Stimulated activated CD4-positive, alpha-beta T cell treated with anti-CD3 and anti-CD28 coated beads, Interleukin-1b, Interleukin-23, amount 100 ng/mL, for 48 hours (primary cell): ENCODE measurements at places on chromosomes 1 and 21.

DNA sequence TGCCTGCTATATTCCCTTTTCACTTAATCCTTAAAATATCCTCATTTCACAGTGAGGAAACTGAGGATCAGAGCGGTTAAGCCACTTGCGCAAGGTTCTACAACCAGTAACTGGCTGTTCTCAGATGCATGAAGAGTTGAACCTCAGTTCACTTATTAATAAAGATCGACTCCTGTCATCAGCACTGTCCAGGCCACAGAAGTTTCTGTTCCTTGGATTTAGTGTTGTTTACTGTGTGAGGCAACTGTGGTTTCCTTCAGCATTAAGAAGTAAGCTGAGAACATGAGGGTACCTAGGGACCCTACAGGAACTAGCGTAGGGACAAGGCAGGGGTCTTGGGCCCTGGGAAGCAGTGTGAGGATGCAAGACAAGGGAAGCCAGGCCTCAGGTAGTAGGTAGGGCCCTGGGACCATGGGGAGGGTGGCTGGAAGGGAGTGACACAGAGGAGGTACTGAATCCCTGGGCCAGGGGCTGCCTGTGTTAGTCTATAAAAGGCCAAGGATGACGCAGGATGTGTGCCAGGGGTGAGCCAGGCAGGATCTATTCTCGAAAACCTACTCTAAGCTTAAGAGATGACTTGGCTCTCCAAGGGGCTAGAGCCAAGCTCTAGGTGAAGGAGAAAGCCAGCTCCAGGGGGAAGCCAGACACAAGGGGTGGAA, 181.2 kb upstream of the CSF3R start:
- no peak for DNase-seq

- no peak for DNase-seq
Measured at GRCh38 chr1:234897390-234897749, 231.3 kb downstream of the TOMM20 start.

DNA sequence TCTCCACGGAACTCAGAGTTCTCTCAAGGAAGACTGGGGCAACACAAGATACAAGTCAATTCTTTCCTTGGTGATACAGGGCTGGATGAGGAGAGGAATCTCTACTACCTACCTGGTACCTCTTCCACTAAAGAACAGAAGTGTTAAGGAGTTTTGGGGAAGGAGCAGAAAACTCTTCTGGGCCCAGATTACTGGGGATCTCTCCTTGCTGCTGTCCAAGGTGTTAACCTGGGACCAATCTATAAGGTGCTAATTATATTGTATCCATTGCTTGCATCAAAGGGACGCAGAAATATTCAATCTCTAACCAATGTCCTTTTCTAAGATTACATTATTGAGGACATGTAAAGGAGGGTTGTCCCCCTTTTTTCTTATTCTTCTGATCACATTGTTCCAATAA, 1102.5 kb downstream of the AMY1C start:
- no peak for DNase-seq

GRCh38 chr1:199510314-199510713, 517.2 kb upstream of the NR5A2 start:
- DNase-seq, result no peak

DNA sequence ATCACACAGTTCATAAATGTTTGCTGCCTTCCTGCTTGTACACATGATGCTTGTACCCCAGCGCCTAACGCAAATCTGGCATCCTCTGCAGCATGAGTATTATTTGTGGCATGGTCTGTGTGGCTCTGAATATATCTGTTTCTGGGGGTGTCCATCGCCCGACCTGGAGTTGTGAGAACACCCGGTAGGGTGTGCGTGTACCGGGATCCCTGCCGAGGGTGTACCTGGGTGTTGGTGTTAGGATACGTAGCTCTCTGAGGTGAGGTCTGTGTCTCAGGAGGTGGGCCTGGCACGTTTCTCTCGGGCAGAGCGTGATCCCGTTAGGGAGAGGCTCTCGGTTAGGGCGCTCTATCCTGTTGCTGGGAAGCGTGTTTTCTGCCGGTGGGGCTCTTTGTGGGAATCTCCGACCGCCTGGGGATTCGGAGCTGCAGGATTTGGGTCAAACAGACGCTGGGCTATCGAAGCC, 10.4 kb upstream of the CDC20 start:
- DNase-seq, result no peak

- no peak for DNase-seq
Measured at GRCh38 chr1:50667272-50667671, 244.0 kb upstream of the DMRTA2 start.

DNA sequence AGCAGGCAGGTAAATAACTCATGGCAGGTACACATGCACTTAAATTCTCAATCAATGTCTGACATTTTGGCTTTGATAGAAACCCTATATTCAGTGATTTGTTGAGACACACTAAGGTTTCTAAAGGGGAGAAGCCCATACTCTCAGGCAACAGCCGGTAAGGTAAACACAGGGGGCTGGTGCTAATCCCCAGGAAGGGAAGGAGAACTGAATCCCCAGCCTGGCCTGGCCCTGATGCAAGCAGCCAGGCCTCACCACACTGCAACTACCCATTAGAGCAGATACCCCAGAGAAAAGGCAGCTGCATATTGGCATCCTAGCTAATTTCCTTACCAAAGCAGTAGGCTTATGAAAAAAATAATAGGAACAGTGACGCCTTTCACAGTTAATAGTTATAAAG, 116.5 kb upstream of the LRRC7 start:
- DNase-seq, result no peak

DNA sequence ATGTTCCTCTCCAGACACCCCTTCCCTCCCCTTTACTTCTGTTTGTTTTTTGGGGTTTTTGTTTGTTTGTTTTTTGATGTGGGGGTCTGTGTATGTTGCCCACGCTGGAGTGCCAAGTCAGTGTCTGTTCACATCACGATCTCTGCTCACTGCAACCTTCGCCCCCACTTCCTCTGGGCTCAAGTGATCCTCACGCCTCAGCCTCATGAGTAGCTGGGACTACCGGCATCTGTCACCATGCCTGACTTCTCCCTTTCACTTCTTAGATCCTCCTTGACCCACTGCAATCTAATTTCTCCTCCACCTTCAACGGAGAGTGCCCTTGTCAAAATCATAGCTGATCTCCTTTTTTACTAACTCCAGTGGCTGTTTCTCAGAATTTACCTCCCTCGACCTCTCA, 100.7 kb upstream of the KIF26B start:
- DNase-seq, result no peak

DNA sequence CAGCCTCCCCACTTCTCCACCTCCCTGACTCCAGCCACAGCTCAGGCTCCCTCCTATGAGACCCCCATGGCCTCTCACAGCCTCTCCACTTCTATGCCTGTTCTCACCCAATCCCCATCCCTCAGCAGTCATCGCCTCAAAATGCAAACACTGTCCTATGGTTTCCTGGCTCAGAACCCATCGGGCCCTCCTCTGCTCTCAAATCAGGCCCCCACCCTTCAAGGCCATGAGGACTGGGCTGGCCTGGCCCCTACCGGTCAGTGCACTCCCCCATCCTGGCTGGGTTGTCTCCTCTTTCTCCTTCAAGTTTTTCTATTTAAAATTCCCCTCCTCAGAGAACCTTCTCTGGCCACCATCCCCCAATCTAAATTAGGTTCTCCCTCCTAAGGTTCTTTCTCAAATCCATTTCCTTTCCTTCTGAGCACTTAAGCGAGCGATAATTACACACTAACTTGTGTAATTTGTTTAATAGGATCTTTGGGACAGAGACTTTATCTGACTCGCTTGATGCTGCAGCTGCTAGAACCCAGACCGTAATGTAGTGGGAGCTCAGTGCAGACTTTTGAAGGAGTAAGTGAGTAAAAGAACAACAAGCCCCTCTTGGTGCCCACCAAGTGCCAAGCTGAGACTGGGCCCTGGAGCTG, 347.2 kb downstream of the MATN1 start:
- no peak for DNase-seq
